ENCODE measurements at places on chromosomes 5 and 9. TPM values are rescaled to one million over a fixed set of nuclear protein-coding genes. Genes with fewer than 3 reads are reported as not detected.

Gene PCDH1
- total RNA-seq, result 131 TPM

Gene MEF2C
- 0.20 TPM for total RNA-seq

Gene LAMC3
- 21.9 TPM for total RNA-seq

Gene STING1
- 0.26 TPM for total RNA-seq

Gene SYK
- 7.9 TPM for total RNA-seq

Gene NR2F1-AS1
- total RNA-seq, result 1.9 TPM

Gene IER5L
- total RNA-seq, result 1.0 TPM

Gene TMEM174
- total RNA-seq, result not detected

Gene MEIKIN
- total RNA-seq, result not detected

Gene ANGPTL2
- 4.8 TPM for total RNA-seq

Gene SEMA5A
- 4.3 TPM for total RNA-seq

Gene DBH
- not detected for total RNA-seq

Gene LPAR1
- total RNA-seq, result 0.99 TPM

Gene HTR1A
- total RNA-seq, result 0.79 TPM

Gene CCDC180
- 5.9 TPM for total RNA-seq

Gene DCTN3
- total RNA-seq, result 40.0 TPM

Gene SHC3
- 1.3 TPM for total RNA-seq

Gene PDE6A
- not detected for total RNA-seq

Gene RANBP17
- total RNA-seq, result 20.0 TPM

Gene SPINK13
- total RNA-seq, result not detected

Gene LHX6
- total RNA-seq, result 1.6 TPM

Gene IFNB1
- total RNA-seq, result not detected

Gene IL9
- total RNA-seq, result not detected

Gene DIAPH1
- total RNA-seq, result 123 TPM

Gene TAF11L7
- not detected for total RNA-seq
